ENCODE measurements at places on chromosomes 16 and 17.

GRCh38 chr17:42389899-42390298, 1.7 kb upstream of the STAT3 start:
- no peak for DNase-seq

DNA sequence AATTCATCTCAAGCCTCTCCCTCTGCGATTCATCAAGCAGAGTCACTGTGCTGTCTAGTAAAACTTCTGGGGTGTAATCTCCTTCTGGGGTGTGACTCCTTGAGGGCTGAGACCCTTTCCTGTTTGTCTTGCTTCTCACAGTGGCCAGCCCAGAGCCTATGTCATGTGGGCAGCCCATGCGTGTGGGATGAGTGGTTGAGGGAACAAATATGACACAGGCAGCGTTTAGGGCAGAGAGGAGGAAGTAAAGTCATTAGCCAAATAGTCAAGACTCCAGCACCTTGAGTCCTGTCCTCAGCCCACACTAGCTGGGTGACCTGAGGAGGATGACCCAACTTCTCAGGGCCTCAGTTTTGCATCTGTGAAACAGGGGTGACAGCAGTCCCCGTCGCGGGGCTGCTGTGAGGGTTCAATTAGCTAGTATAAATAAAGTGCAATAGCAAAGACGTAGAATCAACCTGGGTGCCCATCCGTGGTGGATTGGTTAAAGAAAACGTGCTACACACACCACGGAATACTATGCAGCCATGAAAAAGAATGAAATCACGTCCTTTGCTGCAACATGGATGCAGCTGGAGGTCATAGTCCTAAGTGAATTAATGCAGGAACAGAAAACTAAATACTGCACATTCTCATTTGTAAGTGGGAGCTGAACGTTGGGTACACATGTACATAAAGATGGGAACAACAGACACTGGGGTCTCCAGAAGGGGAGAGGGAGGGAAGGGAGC, 4.5 kb upstream of the ITGAX start:
- DNase-seq, result no peak

DNA sequence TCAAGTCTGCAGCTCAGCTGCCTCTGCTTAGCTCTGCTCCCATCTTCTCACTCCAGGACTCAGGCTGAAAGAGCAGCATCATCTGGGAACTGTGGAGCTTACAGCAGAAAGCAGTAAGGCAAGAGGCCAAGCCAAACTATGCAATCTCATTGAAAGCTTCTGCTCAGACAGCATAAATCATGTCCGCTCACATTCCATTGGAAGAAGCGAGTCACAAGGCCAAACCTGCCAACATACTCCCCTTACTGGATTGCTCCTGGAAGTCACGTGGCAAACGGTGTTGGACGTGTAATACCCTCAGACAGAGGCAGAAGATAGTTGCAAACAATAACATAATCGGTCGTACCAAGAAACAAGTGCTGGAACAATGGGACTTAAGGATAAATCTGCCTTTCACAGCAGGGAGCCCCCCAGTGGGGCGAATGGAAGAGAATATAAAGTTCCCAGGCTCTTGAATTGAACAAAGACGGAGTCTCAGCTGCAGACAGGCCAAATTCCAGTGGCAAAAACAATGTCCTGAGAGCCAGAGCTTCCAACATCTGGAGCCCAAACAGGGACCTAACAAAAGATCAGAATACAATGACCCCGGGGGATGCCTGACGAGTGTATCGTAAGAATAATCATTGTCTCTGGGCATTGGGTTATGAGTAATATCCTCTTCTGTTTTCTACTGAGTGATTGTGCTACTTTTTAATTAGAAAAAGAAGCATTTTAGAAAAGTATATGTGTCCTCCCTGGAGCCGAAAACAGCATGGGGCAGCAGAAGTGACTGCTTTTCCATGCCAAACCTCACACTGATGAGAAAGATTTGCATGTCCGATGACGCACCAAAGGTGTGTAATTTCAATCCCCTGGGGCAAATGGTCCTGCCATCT, 68.4 kb downstream of the CMC2 start:
- no peak for DNase-seq

DNA sequence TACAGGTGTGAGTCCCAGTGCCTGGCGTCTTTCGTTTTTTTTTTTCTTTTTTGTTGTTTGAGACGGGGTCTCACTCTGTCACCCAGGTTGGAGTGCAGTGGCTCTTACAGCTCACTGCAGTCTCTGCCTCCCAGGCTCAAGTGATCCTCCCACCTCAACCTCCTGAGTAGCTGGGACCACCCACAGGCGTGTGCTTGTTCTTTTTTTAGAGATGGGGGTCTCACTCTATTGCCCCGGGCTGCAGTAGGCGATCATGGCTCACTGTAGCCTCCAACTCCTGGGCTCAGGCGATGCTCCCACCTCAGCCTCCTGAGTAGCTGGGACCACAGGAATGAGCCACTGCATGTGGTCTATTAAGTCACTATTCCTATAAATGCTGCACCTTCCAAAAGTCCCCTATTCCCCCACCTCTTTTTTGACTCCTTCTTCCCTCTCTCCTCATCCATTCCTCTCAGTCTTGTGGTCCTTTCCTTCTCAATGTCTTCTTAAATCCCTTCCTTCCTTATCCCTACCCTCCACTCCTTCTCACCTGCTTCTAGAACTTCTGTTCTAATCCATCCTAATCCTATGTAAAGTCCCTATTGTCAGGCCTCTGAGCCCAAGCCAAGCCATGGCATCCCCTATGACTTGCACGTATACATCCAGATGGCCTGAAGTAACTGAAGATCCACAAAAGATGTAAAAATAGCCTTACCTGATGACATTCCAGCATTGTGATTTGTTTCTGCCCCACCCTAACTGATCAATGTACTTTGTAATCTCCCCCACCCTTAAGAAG, 9.2 kb downstream of the GGA3 start:
- DNase-seq, result no peak

DNA sequence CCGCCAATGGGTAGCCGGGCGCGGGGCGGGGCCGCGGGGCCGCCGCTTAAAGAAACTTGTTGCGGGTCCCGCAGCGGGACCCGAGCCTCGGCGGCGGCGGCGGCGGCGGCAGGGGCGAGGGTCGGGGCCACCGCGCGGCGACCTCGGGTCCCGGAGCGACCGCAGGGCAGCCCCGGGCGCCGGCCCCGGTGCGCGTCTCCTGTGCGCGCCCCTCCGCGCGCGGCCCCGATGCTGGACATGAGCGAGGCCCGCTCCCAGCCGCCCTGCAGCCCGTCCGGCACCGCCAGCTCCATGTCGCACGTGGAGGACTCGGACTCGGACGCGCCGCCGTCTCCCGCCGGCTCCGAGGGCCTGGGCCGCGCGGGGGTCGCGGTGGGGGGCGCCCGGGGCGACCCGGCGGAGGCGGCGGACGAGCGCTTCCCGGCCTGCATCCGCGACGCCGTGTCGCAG, at the start of gene SOX8:
Gene SOX8, plus strand, starts transcription at position 76 of the 450 bp plus-strand sequence. Its CDS starts 153 bp downstream, at position 229.
- no peak for DNase-seq

DNA sequence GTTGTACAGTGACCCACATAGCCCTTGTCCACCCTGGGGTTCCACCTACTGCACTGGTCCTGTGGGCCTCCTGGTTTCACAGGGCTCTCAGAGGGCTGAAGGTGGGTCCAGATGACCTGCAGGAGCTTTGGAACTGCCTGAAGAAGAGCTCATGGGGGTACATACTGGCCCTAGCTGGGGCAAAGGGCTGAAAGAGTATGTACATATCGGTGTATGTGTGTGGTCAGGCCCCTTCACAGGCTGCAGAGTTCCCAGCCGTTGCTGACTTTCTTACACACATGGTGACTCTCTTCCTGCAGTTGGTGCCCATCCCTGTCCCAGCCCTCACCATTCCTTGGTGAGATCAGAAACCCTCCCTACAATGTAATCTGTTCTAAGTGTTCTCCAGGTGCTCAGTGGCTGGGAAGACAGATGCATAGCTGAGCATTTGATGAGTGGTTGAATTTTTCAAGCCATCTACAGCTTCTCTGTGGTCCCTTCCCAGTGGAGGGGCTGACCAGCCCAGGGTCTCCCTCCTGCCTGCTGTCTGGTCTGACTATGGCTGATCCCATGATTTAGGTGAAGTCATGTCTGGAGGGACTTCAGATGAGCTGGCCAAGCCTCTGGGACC, 2.4 kb upstream of the NFATC3 start:
- no peak for DNase-seq
